Neural progenitor cell (in vitro differentiated cells): ENCODE measurements at places on chromosomes 4 and X. TPM values are rescaled to one million over a fixed set of nuclear protein-coding genes. Genes with fewer than 3 reads are reported as not detected.

DNA sequence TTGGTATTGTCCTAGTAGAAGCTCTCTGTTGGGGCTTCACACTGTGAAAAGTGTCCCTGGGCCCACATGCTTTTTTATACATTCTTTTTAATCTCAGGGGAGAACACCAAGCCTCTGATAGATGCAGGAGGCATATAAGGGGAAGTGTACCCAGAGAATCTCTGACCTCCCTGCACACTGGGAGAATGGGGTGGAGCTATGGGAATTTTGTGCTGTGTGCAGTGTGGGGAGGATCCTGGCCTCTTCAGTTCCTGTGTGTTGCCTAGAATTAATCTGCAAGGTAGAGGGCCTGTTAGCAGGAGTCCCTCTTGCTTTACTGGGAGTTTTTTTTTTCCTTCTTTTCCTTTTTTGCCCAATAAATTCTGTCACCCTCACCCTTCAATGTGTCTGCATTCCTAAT lies 49.2 kb upstream of the SPIN4 start:
- no peak for DNase-seq

- DNase-seq = no peak
These were observed 1.9 kb downstream of the PPARGC1A start for GRCh38 chr4:23887989-23888388.

The VSIG1 gene
- total RNA-seq = 0.15 and 0.22 TPM in 2 replicates

- no peak for DNase-seq
These were observed 21.0 kb downstream of the ATXN3L start for GRCh38 chrX:13298836-13299235.

The BTC gene
- total RNA-seq = 0.80 and 0.81 TPM in 2 replicates

- DNase-seq = no peak
These were observed 1088.5 kb upstream of the PABPC4L start for GRCh38 chr4:135290136-135290535.

- DNase-seq = peak; percentile 42
These were observed 219.2 kb upstream of the FAT1 start for GRCh38 chr4:186942758-186943377.

DNA sequence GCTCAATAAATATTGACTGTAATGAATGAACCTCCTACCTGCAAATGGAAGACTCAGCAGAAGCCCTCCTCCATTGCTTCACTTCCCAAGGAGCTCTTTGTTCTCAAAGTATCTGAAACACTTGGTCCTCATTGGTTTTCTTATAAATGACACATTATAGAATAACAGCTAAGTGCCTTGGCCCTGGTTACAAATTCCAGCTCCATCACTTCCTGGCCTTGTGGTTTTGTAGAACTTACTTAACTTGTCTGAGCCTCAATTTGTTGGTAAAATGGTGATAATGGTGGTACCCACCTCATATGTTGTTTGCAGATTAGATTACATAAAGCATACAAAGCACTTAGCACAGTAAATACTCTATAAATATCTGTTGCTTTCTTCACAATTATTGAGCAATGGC lies 25.2 kb upstream of the SMIM20 start:
- no peak for DNase-seq

DNA sequence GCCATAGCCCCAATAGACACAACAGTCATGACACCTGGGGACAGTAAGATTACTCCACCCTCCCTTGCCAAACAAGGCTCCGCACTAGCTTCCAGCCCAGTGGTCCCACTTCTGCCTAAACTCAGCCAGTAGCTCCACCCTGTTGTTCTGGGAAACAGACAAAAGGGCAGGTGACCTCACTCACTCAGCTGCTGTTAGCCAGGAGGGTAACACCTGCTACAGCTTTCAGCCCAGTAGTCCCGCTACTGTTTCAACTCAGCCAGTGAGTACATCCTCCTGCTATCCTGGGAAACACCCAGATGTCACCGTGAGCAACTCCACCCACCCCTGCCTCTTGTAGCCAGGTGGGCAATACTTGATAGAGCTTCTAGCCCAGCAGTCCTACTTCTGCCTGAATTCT lies 162.7 kb upstream of the CPXCR1 start:
- no peak for DNase-seq

DNA sequence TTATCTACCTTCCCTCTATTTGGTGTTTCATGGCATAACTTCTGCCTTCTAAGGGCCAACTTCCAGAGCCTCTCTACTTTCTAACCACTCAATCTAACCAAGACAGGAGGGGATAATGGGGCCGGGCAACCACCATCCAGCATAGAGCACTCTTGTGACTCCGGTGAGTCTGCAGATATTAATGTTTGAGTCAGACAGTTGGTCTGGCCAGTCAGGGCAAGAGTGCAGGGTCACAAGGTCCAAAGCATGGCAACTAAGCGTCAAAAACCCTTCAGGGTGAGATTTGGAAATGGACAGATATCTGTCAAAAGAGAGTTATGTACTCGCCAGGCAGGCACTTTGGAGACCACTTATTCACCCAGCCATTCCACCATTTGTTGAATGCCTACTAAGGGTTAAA lies 105.0 kb downstream of the PALLD start:
- no peak for DNase-seq

The GATA1 gene
- not detected in 2 replicates for total RNA-seq

DNA sequence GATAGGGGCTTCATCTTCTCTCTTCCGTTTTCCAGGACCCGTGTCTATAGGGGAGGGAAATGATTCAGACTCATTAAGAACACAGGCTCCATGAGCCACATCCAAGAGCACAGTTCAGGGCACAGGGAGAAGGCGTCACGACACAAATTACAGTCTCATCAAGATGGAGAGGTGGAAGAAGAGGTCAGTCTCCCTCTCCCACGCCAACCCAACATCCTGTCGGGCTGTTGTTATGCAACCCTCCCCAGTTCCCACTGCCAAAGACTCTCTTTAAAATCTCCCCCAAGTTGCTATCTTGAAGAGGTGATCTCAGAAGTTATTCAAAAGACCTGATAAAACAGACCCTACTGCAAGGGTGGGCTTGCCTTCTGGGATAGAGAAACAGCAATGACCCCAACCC lies 12.6 kb downstream of the ZMYM3 start:
- no peak for DNase-seq

DNA sequence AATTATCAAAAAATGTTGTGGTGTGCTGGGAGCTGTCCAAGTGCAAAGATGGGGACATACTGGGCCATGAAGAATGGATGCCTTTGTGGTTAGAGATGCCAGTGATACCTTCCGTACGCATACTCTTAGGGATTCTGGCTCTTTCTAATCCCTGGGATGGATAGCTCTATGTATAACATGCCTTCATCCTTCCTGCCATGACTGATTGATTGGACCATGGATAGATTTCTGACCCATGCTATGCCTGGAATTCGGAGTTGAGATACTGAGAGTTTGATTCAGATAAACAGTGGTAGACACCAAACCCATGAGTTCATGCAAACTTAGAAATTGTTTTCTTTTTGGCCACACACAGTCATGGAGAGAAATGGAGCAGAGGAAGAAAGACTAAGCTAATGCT lies 147.2 kb upstream of the WDFY3 start:
- no peak for DNase-seq

GRCh38 chr4:121726642-121727268 lies 30.0 kb upstream of the ANXA5 start:
- DNase-seq = peak; percentile 56

DNA sequence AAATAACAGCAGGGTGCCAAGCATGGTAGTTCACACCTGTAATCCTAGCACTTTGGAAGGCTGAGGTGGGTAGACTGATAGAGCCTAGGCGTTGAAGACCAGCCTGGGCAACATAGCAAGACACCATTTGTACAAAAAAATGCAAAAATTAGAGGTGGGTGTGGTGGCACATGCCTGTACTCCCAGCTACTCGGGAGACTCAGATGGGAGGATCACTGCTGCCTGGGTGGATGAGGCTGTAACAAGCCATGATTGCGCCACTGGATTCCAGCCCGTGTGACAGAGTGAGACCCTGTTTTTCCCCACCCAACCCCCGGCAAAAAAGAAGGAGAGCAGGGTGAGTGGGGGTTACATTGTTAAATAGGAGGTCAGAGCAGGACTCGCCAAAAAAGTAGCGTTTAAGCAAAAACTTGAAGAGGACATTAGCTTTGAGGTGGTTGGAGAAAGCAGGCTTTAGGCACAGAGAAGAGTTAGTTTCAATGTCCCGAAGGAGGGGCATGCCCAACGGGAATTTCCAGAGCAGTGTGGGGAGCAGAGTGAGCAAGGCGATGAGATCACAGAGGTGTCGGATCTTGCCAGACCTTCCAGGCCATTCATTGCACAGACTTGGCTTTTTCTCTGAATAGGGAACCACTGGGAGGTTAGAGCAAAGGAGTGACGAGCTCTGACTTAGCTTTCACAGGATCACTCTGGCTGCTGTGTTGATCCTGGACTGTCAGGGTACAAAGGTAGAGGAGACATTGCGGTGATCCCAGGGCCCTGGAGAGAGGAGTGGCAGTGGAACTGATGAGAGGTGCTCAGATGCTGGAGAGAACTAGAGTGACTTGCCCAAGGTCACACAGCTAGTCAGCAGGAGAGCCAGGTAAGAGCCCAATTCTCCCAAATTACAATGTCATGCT lies 70.6 kb downstream of the TRAPPC11 start:
- DNase-seq = no peak

GRCh38 chr4:137768881-137769280 lies 236.6 kb upstream of the PCDH18 start:
- DNase-seq = no peak

DNA sequence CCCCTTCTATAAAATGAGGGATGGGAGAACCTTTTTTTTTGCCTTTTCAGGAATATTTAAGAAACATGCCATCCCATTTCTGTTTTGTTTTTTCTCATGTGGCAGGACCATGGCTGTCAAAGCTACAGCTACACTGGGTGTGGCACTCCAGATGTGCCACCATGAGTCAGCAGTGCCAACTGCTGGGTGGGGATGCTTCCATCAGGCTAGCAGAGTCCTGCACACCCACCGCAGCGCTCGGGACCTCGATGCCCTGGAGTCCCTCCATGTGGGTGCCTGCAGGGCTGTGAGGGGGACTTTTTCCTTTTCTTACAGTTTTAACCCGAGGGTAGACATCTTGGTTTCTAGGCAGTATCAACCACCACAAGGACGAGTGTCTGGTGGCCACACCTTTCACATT lies 352.6 kb downstream of the NR3C2 start:
- no peak for DNase-seq
